Progenitor cell of endocrine pancreas (in vitro differentiated cells): ENCODE measurements at places on chromosomes 12 and 14. TPM values are rescaled to one million over a fixed set of nuclear protein-coding genes. Genes with fewer than 3 reads are reported as not detected.

- no peak for DNase-seq
Observed at GRCh38 chr12:19695244-19696098, 256.2 kb downstream of the AEBP2 start.

DNA sequence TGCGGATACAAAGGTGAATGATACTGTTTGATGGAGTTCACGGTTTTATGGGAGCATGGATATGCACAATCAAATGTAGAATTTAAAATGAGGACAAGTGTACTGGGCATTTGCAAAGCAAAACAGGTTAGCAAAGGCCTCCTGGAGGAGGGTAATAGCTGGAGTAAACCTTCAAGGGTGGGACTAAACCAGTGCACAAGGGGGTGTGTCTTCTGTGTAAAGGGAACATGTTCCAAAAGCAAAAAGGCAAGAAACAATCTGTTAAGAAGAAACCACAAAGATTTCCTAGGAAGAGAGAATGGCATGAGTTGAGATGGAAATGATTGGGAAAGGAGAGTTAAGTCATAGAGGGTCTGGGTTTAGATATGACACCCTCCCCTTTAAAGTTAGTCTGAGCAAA is 109.2 kb upstream of the SLCO1C1 start:
- no peak for DNase-seq

DNA sequence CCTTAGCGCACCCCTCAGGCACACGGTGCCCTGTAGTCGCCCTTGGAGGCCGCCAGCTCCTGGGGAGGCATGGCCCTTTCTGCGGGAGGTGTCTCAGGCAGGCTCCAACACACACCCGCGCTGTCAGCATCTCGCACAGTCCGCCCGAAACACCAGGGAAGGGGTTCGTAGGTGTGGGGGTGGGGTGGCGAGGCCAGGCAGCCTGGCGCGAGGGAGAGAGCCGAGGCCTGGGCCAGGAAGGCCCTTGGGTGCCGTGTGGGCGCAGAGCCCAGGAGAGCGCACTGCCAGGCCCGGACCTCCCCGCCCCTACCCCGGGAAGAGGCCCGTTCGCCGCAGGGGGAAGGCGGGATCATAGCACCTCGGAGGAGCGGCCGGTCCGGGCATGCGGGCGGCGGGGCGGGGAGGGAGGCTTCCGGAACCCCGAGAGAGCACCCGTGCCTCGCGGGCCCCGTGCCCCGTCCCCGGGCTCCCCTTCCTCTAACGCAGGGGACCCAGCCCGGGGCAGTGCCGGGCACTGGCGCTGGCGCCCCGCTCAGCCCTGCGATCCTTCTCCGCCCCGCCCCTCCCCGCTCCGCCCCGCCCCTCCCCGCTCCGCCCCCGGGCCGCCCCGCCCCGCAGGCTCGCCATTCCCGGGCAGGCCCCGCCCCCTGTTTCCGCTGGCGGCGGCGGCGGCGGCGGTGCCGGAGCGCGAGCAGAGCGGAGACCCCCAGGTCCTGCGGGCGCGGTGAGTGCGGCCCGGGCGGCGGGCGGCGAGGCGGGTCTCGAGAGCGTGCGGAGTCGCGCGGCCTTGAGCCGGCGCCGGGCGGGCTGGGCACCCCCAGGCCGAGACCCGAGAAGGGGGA is at the start of gene TSPAN9:
TSPAN9 (plus strand) TSS at position 650 of the 842 bp plus-strand sequence. CDS start 123,815 bp downstream, outside the sequence.
- peak; percentile 78 for DNase-seq

DNA sequence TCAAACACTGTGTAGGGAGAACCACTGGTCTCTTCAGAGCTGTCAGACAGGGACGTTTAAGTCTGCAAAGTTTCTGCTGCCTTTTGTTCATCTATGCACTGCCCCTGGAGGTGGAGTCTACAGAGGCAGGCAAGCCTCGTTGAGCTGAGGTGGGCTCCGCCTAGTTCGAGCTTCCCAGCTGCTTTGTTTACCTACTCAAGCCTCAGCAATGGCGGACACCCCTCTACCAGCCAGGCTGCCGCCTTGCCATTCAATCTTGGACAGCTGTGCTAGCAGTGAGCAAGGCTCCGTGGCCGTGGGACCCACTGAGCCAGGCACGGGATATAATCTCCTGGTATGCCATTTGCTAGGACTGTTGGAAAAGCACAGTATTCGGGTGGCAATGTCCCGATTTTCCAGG is 24.6 kb upstream of the YBX3 start:
- DNase-seq: no peak

GRCh38 chr12:1688086-1688710 is 2.7 kb upstream of the ADIPOR2 start:
- no peak for DNase-seq

DNA sequence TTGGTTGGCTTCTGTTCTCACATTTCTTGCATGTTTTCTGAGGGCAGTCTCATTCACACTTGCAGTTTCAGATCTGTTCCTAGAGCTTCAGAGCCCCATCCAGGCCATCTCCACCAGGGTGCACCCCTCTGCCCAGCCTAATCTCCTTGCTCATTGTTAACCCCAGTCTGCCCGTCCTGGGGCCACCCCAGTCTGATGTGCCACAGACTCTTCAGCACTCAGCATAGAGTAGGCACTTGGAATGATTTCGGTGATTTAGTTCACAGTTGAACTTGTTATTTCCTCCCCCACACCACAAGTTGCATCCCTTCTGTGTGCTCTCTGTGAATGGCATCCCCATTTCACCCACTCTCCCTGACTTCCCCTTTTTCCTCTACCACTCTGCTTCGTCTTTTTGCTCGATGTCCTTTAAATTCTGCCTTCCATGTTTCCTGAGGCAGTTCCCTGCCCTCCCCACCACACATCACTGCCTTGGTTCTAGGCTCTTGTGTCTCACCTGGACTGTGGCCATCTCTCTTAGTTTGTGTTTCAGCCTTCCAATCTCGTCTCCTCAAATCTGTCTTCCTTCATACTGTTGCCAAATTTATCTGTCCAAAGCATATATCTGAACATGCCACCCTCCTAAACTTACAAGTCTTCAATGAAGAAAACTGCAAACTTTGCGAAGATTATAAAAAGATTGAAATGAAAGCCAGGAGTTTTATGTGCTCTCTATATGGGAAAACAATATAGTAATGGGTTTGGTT is 41.5 kb downstream of the ANO6 start:
- no peak for DNase-seq

GRCh38 chr12:59695379-59695778 is 99.5 kb downstream of the SLC16A7 start:
- DNase-seq: no peak

DNA sequence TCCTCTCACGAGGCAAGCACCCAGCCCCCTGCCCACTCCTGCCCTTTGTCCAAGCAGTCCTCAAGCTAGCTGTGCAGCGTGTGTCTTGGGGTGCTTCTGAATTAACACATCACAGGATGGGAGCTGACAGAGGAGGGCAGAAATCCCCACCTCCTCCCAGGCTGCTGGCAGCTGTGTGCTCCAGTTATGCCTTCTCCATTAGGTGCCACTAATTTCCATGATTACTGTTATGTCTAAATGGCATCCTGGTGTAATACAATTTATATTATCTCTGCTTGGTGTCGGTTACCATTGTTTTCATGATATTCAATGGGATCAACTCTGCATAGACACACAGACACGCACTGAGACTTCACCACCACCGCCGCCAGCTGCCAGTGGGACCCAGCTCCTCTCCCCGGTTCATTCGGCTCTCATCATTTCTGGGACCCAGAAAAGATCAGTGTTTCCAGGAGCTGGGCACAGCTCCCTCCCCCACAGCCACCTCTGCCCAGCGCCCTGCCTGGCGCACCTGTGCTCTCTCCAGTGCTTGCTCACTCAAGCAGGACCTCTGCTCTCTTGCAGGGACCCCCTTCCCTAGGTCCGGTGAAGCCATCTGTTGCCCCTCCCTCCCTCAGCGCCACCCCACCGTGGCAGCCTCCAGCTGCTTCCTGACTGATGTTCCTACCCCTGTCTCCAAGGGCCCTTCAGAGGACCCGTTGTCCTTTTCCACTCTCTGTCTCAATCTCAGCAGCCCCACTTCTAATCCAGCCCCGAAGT is 167.5 kb upstream of the FKBP4 start:
- no peak for DNase-seq

- no peak for DNase-seq
Observed at GRCh38 chr12:60926256-60926655, 1330.4 kb downstream of the SLC16A7 start.

DNA sequence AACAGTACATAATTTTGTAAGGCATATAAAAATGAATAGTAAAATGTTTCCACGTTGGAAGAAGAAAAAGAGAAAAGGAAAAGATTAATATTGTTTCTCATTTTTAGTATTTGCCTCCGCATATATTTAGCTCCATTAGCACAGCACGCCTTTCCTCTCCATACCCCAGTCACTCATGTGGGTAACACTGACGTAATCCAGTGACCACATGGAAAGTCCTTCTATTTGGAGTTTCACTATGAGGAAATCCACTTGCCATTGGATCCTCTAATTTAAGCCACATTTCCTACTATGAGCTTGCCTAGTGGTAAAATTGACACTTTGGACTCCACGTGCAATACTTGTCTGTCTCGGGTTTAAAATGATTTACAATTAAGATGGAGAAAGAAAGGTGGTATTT is 5.7 kb upstream of the SLCO1A2 start:
- no peak for DNase-seq

GRCh38 chr12:48973941-48974673 is 2.6 kb upstream of the WNT10B start:
- peak; percentile 63 for DNase-seq

DNA sequence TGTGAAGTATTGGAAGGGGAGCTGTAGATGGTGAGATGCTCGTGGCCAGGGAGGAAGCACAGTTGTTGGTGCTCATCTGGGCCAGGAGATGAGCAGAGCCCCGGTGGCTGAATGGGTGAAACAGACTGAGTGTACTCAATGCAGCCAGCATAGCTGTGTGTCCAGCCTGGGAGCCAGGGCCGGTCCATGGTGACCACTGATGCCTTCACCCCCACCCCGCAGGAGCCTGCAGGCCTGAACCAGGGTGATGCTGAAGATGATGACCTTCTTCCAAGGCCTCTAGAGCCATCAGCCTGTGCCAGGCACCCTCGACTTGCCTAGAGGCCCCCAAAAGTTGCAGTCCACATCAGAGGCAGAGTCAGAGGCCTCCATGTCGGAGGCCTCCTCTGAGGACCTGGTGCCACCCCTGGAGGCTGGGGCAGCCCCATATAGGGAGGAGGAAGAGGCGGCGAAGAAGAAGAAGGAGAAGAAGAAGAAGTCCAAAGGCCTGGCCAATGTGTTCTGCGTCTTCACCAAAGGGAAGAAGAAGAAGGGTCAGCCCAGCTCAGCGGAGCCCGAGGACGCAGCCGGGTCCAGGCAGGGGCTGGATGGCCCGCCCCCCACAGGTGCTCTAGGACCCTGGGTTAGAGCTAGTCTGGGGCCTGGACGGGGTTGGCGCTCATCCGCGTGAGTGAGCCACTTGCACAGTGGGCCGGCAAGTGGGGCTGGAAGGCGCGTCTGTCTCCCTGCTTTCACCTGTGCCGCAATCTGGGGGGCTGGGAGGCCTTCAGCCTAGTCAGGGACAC is 3.0 kb downstream of the TNFAIP2 start:
- no peak for DNase-seq

DNA sequence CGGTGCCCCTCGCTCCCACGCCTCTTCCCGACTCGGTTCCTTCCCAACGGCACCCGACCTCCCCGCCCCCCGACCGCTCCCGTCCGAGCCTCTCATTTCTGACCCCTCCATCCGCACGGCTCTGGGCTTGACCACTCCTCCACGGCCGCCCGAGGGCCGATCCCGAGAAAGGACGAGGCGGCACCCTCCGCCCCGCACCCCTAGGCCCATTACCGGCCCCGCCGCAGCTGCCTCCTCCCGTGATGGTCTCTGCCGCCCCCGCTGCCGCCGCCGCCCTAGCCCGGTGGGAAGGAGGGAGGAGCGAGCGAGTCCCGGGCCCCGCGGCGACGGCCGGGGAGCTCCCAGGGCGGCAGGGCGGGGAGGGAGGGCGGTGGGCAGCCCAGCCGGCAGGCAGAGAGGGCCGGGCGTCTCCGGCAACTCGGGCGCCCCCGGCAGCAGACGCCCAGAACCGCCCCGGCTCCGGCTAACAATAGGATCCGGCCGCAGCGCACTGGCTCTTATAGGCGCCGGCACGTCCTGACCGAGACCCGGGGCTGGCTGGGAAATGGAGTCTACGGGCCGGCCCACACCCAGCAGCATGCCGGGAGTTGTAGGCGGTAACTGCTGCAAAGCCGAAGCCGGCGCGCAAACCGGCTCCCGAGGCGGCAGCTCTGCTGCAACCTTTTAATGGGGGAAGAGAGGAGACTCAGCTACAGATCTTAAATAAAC is at the start of gene CSRNP2:
CSRNP2 (minus strand) TSS at position 471 of the 708 bp plus-strand sequence. CDS start 7,035 bp downstream, outside the sequence.
- peak; percentile 98 for DNase-seq

The KCNK13 gene
- not detected in 2 replicates for total RNA-seq

The ADAMTS20 gene
- 0.19 and 0.33 TPM in 2 replicates for total RNA-seq

The BLOC1S1 gene
- 65.8 and 68.5 TPM in 2 replicates for total RNA-seq

The ASCL4 gene
- 0.13 TPM in 1 of 2 replicates, not detected in the other for total RNA-seq

The PCED1B gene
- total RNA-seq: 0.91 and 1.1 TPM in 2 replicates
